RPMI8226 (cell line): ENCODE measurements at places on chromosomes 7 and 10.

- DNase-seq: peak; percentile 79
Measured at GRCh38 chr10:22251751-22252223, 34.0 kb upstream of the EBLN1 start.

GRCh38 chr7:68537051-68537773 lies 1061.1 kb upstream of the AUTS2 start:
- DNase-seq: peak; percentile 20

DNA sequence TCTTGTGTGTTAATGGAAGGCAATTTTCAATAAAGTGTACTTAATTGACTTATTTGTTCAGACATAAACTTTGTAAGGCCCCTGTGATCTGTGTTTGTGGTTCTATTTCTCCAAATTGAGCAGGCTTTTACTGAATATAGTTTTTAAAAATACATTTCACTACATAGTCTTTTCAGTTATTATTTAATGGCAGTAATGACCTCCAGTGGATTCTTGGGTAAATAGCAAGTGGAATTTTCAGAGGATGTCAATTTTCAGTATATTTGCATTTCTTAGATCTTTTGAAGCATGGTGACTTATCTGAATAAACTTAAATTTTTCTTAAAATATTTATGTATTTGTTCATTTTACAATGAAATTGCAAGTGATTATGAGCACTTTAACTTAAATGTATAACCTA lies 203.1 kb upstream of the PCLO start:
- no peak for DNase-seq

DNA sequence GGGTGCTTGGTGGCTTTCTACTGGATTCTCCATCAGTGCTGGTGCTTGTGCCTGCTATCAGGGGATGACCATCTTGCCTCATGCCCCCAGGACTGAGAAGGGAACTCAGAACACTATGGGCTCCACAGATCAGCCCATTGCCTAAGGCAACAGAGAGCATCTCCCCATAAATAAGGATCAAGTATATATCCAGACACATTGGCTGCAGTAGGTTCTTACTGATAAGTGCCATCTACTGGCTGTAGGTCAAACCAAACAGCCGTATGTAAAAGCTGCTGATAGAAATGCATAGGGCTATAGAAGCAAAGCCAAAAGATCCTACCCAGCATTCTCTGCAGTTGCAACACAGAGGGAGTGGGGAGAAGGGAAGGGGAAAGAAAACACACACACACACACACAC lies 153.7 kb downstream of the CDK14 start:
- peak; percentile 45 for DNase-seq
